ENCODE measurements at places on chromosomes 2 and 18.

GRCh38 chr2:47504174-47504810 lies 101.3 kb downstream of the MSH2 start:
- no peak for DNase-seq

- DNase-seq, result peak; percentile 9
These were observed at the start of gene EFHD1 for GRCh38 chr2:232633413-232634205. EFHD1 (plus strand) TSS chr2:232633604; CDS start chr2:232633705, 101 bp downstream.

- DNase-seq, result no peak
These were observed 25.4 kb downstream of the GREB1 start for GRCh38 chr2:11559066-11559785.

- no peak for DNase-seq
These were observed 12.4 kb downstream of the KIF5C start for GRCh38 chr2:148887350-148888002.

DNA sequence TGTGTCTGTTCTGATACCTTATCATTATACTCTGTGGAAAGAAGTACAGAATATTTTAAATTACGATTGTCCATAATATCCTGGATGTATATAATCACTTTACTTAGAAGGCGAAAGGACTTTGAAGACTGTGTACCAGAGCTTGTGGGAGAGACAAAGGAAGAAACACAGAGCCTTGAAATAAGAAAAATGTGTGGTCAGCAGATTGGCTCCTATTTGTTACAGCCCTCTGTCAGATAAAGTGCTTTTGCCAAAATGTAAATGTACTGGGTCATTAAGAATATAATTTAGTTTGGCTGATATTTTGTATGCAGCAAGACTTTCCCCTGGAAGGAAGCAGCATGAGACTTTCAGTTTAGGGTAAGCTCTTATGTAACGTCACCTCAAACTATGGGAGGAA lies 443.1 kb downstream of the CCDC85A start:
- DNase-seq, result no peak
